KBM-7 (cell line): ENCODE measurements at places on chromosomes 16 and 17.

GRCh38 chr16:60636117-60636516, 1400.1 kb downstream of the CDH8 start:
- DNase-seq = no peak

DNA sequence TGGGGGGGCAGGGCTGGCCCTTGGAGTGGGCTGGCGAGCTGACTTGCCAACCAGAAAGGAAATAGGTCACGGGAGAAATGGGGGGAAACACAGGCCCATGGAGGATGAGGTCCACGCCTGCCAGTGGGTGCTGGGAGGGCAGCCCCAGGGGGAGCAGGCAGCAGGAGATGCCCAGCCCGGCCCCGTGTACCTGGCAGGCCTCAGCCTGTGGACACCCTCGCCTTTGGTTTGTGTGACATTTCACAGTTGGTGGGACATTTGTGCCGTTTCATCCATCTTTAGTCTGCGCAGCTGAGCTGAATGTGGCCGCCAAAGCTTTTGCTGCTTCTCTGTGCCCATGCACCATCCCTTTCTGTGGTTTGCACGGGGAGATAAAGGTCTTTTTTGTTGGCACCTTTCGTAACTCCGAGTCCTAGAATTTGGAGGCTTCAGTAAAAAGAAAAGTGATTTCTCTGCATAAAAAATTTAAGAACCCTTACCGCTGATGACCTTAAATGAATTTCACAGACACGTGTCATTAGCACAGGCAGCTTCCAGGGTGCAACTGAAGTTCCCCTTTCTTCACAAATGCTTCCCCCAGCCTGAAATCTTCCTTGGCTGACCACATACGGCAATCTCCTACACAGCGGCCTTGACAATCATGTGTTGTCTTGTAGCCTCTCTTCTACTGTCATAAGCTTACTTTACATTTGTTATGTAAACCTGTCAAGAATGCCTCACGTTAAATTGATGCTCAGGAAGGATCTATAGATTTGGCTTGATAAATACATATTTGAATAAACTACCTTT, 193.6 kb downstream of the RPTOR start:
- peak; percentile 83 for DNase-seq

GRCh38 chr17:40472733-40473452, 28.5 kb downstream of the TNS4 start:
- no peak for DNase-seq

- no peak for DNase-seq
These were observed 508.3 kb downstream of the NPIPA7 start for GRCh38 chr16:16887193-16887592.

- no peak for DNase-seq
These were observed 26.3 kb downstream of the SMURF2 start for GRCh38 chr17:64635647-64636305.

DNA sequence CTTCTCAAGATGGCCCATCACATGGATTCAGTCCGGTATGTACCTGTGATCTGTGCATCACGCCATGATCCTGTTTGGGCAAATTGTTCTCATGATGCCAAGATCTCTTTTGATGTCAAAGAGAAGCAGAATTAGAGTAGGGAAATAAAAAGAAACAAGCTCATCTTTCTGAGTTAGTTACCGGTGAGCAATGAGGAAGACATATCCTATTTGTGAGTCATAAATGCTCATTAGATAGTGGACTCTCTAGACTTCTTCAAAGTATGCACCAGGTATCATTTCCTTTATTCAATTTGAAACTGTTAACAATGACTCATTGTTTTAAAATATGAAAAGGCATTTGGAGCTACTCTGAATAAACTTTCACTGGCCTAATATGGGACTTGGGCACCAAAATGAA, 8.0 kb upstream of the KRTAP4-12 start:
- DNase-seq = no peak

GRCh38 chr17:49629447-49629846, 48.5 kb downstream of the SPOP start:
- DNase-seq = no peak

GRCh38 chr16:27586711-27587110, 36.8 kb downstream of the KATNIP start:
- DNase-seq = no peak

- peak; percentile 67 for DNase-seq
These were observed 11.8 kb downstream of the CSF3 start for GRCh38 chr17:40026816-40027613.

GRCh38 chr17:49260817-49261291, 30.3 kb upstream of the PHOSPHO1 start:
- no peak for DNase-seq

- no peak for DNase-seq
These were observed 225.3 kb downstream of the KATNIP start for GRCh38 chr16:27775254-27775653.

DNA sequence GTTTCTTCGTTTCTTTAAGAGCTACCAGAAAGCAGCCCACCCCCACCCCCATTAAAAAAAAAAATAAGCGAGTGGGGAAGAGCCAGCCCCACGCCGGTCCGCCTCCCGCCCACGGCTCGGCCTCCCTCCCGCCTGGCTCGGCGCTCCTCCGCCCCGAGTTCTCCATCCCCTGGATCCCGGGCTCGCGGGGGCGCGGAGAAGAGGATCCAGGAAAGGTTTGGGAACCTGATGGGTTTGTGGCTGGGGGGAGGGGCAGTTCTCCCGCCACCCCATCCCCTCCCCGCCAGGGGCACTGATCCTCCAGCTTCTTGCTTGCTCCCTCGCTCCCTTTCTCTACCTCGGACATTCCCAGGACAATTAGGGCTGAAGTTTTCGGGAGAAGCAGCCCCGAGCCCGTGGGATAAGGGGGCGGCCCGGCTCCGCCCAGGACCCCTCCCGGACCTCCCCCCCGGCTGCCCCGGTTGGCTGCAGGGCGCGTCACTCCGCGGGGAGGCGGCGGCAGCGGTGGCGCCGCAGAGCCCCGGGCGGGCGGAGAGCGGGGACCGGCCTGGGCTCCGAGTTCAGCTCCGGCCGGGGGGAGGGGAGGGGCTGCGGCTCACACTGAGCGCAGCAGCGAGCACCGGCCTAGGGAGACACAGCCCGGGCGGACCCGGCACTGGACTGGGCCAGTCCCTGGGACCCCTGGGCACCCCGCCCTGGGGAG, 1.0 kb upstream of the SALL1 start:
- DNase-seq = no peak

DNA sequence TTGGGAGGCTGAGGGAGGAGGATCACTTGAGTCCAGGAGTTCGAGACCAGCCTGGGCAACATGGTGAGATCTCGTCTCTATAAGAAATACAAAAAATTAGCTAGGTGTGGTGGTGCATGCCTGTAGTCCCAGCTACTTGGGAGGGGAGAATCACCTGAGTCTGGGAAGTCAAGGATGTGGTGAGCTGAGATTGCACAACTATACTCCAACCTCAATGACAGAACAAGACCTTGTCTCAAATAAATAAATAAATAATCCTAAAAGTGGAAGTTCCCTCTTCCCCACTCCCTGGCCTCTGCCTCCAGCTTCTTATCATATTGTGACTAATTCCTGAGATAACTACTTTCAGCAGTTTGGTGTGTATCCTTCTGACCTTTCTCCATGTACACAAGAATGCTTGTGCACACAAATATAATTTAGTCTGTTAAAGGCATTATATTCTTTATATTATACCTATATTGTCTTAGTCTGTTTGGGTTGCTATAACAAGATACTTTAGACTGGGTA, 23.5 kb upstream of the DNAJA2 start:
- DNase-seq = no peak

DNA sequence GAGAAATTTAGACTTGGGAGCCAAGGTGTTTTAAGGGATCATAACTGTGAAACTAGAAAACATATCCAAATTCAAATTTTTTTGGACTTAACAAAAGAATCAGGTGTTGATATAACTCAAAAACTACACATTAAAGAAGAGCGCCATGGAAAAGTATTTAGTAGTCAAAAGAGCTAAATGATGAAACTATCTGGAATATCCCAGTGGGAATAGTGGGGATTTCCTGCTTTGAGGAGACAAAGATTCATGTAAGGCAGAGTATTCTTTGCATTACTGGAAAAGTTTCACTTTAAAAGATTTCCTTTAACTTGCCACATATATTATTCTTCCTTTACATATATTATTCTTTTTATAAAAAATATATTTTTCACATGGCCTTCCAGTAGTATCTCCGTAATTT, 40.3 kb upstream of the VPS4A start:
- DNase-seq = no peak

DNA sequence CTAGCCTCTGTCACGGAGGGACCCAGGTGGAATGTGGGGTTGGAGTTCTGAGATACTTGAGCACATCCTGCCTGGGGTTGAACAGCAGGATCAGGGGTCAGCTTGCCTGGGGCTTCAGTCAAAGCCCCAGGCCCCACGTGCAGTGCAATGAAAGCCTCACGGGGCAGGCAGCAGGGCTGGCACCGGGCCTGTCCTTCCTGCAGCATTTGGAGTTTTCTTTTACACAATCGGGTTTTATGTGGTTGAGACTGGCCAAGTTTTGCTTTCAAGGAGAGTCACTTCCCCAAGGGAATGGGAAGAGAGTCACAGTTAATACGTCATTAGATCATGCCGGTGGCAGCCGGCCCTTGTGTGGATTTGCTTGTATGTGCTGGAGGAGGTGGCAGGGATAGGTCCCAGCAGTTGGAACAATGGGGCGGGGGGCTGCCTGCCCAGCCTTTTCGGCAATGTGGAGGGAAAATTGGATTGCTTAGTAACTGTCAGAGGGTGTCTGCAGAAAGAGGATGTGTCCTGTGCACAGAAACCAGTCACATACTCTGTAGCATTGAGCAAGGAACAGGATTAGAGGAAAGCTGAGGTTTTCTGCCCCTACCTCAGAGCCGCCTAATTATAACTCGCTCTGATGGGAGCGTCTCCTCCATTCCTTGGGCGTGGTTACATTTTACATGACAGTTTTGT, 4.5 kb downstream of the RMI2 start:
- peak; percentile 62 for DNase-seq

DNA sequence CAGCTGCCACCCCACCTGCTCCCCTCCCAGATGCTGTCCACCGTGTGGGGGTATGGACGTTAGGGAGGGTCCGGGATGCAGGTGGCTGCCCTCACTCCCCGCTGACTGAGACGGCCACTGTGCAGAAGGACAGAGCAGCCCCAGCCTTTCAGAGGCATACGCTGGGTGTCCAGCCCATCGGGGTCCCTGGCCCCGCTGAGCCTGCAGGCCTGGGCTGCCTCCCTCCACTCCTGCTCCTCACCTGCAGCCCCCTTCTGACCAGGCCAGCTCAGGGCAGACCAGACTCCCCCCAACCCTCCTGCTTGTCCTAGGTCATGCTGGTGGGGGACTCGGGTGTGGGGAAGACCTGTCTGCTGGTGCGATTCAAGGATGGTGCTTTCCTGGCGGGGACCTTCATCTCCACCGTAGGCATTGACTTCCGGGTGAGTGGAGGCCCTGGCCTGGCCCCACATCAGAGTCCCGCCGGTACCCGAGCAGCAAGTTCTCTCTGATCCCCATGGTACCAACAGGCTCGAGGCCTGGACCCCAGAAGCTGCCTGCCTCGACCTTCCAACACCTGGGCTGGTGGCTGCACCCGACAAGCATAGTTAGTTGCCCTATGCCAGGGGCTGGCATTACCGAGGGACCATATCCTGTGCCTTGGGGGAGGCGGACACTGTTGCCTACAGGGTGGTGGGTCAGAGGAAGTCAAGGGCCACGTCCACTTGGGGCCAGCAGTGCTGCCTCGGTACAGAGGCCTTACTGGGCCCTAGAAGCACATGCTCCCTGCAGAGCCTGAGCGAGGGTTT, 1.4 kb downstream of the RAB26 start:
- peak; percentile 45 for DNase-seq

DNA sequence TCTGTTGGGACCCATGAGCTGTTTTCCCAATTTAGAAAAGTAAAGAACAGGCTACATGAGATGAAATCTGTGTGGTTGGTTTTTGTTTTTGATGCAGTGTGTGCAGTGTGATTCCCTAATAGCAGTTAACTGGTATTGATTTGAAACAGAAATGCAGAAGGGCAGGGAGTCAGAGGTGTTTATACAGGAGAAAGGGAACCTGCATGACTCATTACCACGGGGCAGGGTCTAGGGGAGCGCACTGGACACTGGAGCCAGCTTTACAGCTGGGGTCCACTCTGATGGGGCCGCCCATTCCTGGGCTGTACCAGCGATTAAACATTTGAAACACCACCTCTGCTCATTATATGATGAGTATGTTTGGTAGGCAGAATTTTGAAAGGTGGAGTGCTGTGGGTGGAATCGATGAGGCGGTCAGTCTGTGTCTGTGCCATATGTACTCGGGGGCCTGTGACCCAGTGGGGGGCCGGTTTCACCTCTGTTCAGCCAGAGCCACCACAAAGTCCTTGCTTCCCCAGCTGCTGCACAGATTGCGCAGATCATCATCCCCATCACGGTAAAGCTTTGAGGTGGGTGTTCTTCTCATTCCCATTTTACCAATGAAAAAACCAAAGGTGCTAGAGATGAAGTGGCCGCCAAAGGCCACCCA, 142.5 kb downstream of the CMIP start:
- no peak for DNase-seq

DNA sequence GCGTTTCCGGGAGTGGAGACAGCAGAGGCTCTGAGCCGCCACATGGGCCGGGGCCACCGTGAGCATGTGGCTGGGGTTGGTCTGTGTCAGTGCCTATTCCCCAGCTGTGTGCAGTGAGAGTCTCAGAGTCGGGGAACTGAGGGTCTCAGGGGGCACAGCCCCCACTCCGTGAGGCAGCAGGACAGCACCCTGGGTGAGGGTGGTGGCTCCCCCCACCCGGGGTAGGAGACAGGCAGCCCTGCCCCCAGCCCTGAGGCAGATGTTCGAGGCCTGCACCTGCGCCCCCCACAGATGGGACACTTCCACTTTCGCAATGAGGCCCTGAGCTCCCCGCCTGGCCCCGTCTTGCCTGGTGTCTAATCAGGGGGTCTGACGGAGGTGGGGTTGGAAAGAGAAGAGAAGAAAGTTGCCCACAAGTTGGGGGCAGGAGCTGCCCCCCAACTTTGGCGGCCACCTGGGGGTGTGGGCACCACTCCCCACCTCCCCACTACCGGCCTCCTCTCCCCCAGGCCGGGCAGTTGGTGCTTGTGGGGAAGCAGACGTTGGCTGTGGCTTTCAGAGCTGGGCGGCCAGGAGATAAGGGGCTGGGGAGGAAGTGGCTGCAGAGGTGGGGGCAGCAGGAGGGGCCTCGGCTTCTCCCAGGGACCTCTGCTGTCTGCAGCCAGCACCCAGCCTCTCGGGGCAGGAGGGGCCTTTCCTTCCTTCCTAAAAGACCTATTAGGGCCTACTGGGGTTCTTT, 1.8 kb upstream of the CBFA2T3 start:
- peak; percentile 96 for DNase-seq

DNA sequence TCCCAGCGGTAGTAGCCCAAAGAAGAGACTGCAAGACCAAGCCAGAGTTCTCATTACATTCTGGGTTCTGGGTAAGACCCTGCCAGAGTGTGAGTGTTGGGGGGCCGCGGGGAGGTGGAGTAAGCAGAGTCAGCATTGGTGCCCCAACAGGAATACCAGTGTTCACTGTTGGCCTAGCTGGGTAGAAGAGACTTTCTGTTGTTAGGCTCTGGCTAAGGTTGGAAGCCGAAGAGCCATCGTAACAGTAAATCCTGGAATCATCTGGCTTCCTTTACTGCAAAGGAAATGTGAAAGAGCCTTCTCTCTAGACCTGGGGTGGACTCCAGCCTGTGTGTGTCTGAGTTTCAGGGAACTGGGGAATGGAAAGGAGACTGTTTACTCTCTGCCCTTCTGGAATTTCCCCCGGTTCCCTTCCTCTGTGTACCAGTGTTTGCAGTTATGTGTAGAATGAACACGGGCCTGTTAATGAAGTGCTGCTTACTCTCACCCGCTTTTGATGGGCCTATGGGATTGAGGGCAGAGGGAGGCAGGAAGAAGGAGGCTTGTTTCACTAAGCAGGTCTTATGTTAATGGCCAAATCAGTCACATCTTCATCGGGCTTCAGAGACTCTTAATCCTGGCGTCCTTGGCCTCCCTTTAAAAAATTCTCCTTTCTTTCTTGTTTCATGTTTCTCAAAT, 68.5 kb downstream of the WWP2 start:
- no peak for DNase-seq
